T-helper 2 cell (primary cell): ENCODE measurements at places on chromosomes 5 and 9.

GRCh38 chr9:96078897-96079490 is 203.5 kb downstream of the ERCC6L2 start:
- no peak for DNase-seq

GRCh38 chr5:125409234-125409860 is 662.9 kb upstream of the ZNF608 start:
- no peak for DNase-seq

DNA sequence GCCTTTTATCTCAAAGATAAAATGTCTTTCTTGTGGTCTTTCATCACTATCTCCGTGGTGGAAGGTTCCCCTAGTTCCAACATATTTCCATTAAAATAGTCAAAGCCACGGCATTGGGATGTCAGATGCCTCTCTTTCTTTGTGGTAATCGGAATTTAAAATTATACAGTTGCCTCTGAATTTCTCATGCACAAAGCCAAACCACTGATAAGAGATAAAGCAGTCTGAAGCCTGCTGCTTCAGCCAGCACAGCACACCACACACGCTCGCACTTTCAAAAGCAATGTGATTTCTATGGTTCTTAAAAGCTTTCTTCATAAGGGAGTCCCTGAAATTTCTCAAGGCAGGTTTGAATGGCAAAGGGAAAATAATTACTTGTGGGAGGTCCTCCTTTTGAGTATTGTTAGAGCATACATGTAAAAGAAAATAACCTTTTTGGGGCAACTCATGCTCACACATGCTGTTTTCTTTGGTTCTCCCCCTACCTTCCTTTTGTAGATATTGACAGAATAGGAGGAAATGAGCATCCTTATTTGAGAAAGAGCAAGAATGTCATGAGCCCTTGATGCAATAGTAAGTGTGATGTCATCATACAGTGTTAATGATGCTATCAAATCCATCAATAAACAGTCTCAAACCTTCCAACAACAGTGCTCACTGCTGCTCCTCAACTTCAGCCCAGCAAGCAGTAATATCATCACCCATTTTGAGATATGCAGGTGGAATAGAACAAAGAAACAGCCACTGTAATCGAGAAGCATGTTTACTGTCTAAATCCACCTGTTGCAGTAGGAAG is 85.7 kb upstream of the PPP1R2B start:
- DNase-seq: peak; percentile 40

GRCh38 chr5:66929995-66930394 is 266.6 kb downstream of the CD180 start:
- no peak for DNase-seq

- no peak for DNase-seq
Measured at GRCh38 chr9:90308691-90309090, 333.9 kb downstream of the DIRAS2 start.

- DNase-seq: no peak
Measured at GRCh38 chr5:102782217-102782872, 27.2 kb downstream of the PAM start.

- no peak for DNase-seq
Measured at GRCh38 chr5:77282337-77283027, 72.0 kb downstream of the PDE8B start.

DNA sequence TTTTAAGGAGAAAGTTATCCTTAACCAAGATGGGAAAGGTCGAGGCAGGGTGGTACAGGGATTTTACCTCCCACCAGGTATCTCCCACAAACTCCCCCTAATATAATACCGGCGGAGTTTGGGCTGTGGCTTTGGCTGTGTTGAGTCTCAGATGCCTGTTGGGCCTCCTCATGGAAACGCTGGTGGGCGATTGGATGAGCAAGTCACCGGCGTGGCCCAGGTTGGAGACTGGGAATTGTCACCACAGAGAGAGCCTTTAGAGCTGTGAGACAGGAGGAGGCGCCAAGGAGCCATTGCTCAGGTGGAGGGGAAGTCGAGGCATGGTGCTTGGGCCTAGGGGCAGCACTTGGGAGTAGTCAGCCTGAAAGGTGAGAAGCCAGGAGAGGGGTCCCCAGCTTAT is 3.4 kb upstream of the CAMSAP1 start:
- no peak for DNase-seq

GRCh38 chr9:128253140-128253990 is 22.4 kb downstream of the GOLGA2 start:
- DNase-seq: no peak

DNA sequence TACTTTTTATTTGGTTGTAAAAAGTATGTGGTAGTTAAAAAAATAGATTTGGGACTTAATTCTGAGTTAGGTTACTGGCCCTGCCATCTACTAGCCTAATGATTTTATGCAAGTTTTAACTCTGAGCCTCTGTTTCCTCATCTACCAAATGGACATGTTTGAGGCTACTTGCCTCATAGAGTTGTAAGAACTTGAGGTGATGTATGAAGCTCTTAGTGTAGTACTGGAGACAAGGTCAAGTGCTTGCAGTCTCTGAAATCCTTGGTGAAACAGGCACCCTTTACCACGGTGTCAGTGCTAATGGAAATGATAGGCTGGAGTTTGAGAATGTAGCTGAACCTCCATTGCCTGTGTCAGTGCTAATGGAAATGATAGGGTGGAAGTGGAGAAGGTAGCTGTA is 15.3 kb downstream of the GPR107 start:
- DNase-seq: no peak

GRCh38 chr9:87148331-87149104 is 201.2 kb upstream of the GAS1 start:
- DNase-seq: no peak

GRCh38 chr5:149766460-149767280 is 36.6 kb downstream of the PPARGC1B start:
- no peak for DNase-seq

- peak; percentile 88 for DNase-seq
Measured at GRCh38 chr5:145937432-145938250, 1.3 kb downstream of the SH3RF2 start.

DNA sequence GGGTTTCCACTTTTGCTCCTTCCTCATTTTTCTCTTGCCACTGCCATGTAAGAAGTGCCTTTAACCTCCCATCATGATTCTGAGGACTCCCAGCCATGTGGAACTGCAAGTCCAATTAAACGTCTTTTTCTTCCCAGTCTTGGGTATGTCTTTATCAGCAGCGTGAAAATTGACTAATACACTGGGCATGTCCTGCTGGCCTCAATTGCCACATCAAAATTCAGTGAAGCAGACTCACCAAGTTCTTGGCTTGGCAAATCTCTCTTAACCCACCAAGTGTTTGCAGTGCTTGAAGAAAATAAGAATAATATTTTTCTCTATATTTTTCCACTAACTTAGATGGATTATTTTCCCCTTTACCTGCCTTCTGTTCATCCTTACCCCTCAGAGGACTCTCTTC is 212.0 kb downstream of the BRINP1 start:
- DNase-seq: no peak

GRCh38 chr9:29740518-29740917 is 2167.2 kb upstream of the C9orf72 start:
- DNase-seq: no peak

GRCh38 chr5:141960449-141961323 is 2.7 kb upstream of the PCDH12 start:
- peak; percentile 76 for DNase-seq

GRCh38 chr5:10625700-10626472 is 62.0 kb downstream of the ANKRD33B start:
- no peak for DNase-seq

- no peak for DNase-seq
Measured at GRCh38 chr9:107970726-107971125, 481.2 kb upstream of the KLF4 start.

DNA sequence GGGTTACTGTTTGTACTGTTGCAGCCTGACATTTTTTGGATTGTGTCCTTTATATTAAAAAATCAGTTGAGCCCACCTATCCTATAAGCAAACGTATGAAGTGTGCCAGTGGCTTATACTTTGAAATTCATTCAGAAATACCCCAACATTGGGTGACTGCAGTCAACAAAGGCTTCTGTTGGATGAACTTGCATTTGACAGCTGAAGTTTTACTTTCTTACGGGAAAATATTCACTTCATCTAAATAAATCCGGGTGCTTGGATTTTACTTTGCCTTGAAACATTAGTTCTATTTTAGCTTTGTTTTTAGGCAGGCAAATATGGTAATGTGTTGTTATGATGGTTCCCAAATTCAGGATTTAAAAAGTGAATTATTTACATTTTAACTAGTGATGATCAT is 21.7 kb downstream of the EXOSC2 start:
- DNase-seq: no peak

GRCh38 chr5:61559146-61559545 is 227.1 kb downstream of the ZSWIM6 start:
- DNase-seq: no peak

- no peak for DNase-seq
Measured at GRCh38 chr9:116081435-116082115, 72.0 kb upstream of the PAPPA start.

GRCh38 chr9:19583890-19584289 is 175.1 kb downstream of the ACER2 start:
- DNase-seq: no peak

DNA sequence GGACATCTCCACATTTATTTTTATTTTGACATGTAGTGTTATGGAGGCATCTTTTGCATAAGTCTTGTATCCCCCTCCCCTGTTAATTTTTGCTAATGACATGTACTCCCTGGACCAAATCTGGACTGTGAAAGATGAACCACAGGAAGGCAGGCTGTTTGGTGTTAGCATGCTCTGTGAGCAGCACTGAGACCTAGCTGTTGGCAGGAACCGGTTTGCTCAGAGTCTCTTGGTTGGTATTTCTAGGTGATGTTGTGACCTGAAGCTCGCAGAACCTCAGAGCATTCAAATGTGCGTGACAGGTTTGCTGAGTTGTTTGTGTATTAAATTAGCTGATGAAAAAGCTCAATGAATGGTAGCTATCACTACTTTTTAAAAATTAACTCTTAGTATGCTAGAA is 53.6 kb upstream of the PHF2 start:
- DNase-seq: no peak

DNA sequence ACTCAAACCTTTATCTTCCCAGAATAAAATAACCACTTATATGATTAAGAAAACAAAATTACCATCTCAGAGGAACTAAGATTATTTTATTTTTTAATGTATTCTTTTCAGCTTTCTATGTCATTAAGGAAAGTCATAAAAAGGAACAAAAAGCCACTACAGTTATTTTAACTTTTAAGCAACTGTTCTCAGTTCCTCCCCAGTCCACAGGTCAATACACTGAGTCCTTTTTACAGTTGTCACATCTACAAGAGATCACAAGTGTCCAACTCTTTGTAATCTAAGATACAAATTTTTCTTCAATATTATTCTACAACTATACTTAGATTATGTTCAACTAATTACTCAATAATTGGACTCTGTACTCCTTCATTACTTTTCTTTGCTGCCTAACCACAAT is 782.8 kb upstream of the ACO1 start:
- DNase-seq: no peak

DNA sequence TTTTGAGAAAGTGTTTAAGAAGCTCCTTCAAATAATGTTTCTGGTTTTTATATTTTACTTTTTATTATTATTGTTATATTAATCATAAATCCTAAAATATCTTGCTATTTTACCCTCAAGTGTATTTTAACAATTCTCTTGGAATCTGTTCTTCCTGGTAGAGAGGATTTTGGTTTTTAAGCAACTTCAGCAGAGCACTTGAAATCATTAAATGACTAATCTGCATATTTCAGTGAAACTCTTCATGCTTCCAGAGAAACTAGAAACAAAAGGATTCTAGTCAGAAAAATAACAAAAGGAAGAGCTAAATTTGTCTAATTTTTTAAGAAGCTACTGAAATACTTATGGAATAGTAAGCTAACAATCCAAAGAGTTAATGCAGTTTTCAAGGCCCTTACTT is 1057.3 kb downstream of the TLE1 start:
- no peak for DNase-seq

GRCh38 chr9:80644044-80644443 is 1045.3 kb downstream of the TLE1 start:
- DNase-seq: no peak

DNA sequence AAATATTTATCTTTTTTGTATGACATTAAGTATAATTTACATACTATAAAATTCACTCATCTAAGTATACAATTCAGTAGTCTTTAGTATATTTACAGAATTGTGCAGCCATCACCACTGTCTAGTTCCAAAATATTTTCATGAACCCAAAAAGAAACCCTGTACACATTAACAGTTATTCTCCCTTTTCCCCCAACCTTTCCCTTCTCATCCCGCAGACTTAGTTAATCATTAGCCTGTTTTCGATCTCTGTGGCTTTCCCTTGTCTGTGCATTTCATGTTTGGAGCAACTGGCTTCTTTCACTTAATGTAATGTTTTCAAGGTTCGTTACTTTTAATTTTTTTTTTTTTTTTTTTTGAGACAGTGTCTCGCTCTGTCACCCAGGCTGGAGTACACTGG is 37.5 kb downstream of the MTREX start:
- DNase-seq: no peak

GRCh38 chr5:68818870-68819269 is 274.9 kb upstream of the SLC30A5 start:
- DNase-seq: no peak

DNA sequence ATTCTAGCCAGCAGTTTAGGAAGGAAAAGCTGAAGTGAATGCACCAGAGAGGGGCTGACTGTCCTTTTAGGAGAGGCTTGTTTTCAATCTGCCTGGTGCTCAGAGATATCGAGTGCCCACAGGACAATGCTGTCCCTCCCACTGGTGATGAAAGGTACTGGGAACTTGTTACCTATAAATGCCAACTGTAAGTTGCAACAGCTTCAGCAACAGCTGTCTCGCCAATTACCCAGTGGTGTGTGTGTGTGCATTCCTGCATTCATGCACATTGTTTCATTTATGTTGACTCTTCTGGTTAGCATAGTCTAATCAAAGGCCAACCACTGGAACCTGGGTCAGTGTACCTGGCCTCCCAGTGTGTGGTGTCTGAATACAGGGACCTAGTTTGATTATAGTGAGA is 161.1 kb downstream of the CSNK1G3 start:
- DNase-seq: no peak

DNA sequence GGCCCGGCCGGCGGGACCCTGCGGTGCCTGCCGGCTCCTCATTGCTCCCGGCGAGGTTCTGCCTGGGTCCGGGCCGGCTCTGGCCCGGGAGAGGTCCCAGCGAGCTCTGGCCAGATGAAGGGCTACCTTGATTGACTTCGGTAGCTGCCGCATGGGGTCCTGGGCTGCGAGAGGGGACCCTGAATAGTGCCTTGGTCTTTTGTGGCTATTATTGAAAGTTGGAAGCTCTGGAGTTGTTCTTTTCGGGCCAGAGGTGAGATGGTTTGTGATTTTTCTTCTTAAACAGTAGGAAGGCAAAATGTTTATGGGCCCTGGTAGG is 635 bp downstream of the NAA35 start:
- DNase-seq: no peak

GRCh38 chr5:75525344-75525743 is 13.7 kb downstream of the POLK start:
- DNase-seq: no peak

- peak; percentile 28 for DNase-seq
Measured at GRCh38 chr5:139710319-139711066, 62.3 kb downstream of the CXXC5 start.
